Activated CD4-positive, alpha-beta T cell treated with anti-CD3 and anti-CD28 coated beads for 36 hours (primary cell): ENCODE measurements at places on chromosomes 13 and 19. TPM values are rescaled to one million over a fixed set of nuclear protein-coding genes. Genes with fewer than 3 reads are reported as not detected.

- no peak for DNase-seq
Measured at GRCh38 chr13:21018220-21018619, 43.2 kb downstream of the LATS2 start.

DNA sequence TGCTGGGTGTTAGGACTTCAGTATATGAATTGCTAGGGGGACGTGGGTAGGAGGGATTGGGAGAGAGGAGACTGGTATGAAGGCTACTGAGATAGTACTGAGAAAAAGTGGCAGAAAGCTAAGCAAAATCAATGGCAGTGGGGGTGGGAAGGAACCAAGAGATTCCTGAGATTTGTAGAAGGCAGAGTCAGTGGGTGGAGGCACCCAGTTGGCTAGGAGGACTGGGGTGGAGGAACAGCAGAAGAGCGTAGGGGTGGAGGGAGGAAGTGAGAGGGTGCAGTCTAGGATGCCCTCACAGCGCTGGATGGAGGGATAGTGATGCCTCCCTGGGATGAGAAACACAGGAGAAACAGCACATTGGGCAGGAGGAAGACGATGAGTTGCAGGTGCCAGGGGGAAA, 5.6 kb upstream of the MEDAG start:
- no peak for DNase-seq

GRCh38 chr13:62014299-62014698, 598.6 kb upstream of the PCDH20 start:
- no peak for DNase-seq

DNA sequence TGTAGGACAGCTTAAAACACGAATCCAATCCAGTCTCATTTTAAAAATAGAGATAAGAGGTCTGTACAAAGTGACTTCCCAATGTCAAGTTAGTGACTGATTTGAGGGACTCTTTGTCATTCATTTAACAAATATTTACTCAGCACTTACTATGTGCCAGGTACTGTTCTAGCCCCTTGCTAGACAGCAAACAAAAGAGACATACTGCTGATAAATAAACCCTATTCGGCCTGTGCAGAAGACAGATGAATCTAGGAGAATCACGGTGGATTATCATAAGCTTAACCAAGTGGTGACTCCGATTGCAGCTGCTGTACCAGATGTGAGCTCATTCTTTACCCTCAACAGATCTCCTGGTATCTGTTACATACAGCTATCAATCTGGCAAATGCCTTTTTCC, 6.4 kb upstream of the ELF1 start:
- DNase-seq = no peak

The ZNF675 gene
- total RNA-seq = 22.8 TPM

The LRRC4B gene
- not detected for total RNA-seq

The PRTN3 gene
- total RNA-seq = not detected

The FAM187B gene
- total RNA-seq = not detected

The MBD3L3 gene
- total RNA-seq = not detected
